ENCODE measurements at places on chromosomes 3 and 15.

DNA sequence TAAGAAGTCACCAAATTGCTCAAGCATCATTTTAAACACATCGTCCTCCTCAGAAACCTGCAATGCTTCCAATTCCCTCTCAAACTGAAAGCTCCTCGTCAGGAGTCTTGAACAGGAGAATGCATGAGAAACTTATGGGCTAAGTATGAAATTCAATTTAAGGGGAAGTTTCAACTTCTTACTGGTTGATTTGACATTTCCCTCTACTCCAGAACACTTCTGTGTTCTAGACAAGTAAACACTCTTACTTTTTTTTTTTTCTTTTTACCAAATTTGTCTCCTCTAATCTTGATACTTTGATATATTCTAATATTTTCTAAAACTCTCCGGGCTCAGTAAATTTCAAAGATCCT, 181.7 kb downstream of the RSL24D1 start:
- no peak for DNase-seq

DNA sequence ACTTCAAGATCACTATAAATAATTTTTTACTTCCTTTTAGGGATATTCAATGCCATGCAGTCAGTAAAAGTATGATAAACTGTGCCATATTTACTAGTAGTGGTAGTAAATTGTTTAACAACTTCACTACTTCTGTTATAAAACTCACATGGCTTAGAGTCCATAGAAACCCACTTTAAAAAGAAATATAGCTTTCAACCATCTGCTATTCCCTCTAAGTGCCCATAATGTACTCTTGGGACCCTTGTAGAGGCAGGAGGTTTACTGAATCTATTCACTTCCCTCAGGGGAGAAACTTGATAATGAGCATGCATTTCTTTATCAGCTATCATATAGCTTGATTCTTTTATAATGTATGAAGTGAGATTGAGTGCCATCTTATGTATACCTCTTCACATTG, 1448.4 kb upstream of the ALCAM start:
- DNase-seq: no peak

- DNase-seq: peak; percentile 28
These were observed 152.2 kb downstream of the IGSF11 start for GRCh38 chr3:118882353-118882947.

GRCh38 chr15:25933456-25934158, 70.5 kb upstream of the ATP10A start:
- DNase-seq: peak; percentile 15

- no peak for DNase-seq
These were observed 558.8 kb upstream of the ADAMTS9 start for GRCh38 chr3:65246561-65246960.

- DNase-seq: no peak
These were observed 45.1 kb upstream of the RSL24D1 start for GRCh38 chr15:55241891-55242290.

- DNase-seq: no peak
These were observed 34.2 kb downstream of the EEFSEC start for GRCh38 chr3:128187495-128187894.

DNA sequence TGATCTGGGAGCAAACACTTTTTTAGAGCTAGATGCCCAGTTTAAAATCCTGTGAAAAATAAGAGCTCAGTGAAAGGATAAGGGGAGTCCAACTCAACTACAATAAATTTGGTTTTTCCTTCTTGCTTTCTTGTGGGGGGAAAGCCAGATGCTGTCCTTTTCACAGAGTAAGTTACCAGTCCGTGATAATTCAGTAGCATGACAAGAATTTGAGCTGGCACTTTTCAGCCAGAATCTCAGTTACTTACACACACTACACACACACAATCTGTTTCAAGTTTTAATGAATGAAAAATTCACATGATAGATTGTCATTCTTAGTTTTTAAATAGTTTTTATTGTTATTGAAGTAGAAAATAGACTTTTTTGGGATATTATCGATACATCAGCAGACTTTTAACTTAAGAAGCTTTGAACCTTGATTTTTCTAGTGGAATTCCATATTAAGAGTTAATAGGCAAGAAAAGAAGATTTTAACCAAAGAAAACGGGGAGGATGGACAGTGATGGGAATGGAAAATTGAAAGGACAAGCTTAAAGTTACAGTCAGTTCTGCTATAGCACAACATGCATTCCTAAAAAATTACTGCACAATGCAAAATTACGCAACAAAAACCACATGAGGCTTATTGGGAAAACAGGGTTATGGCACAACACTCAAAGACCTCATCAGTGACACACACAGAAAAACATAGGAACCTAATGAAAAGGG, 47.0 kb downstream of the PSMD6 start:
- no peak for DNase-seq

- no peak for DNase-seq
These were observed 558.5 kb upstream of the CFAP20DC start for GRCh38 chr3:59608356-59608755.

- DNase-seq: no peak
These were observed 23.3 kb upstream of the RASGRF1 start for GRCh38 chr15:79113831-79114230.

- no peak for DNase-seq
These were observed 37.9 kb downstream of the CLK3 start for GRCh38 chr15:74653426-74654102.

DNA sequence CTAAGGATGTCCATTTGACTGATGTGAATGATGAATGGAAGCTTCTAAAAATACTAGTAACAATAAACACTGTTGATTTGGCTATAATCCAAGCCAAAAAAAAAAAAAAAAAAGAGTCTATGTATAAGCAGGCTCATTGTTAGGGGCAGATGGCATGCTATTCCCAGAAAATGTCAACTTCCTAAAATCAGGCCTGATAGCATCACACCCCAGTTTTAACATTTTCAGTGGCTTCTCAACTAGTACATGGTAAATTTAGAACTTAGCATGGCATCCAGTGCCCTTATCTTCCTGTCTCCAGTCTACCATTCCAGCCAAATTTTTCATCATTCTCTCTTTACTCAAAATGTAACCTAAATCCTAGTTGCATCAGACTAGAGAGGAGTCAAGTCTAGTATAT, 288.2 kb upstream of the ZNF385D start:
- no peak for DNase-seq

- no peak for DNase-seq
These were observed 374.1 kb downstream of the EFHB start for GRCh38 chr3:19559724-19560442.

- DNase-seq: no peak
These were observed 70.4 kb upstream of the SLC7A14 start for GRCh38 chr3:170656284-170656683.

- no peak for DNase-seq
These were observed 720.1 kb downstream of the GBE1 start for GRCh38 chr3:81041331-81041730.

- DNase-seq: no peak
These were observed 78.8 kb upstream of the SLC6A6 start for GRCh38 chr3:14323401-14324223.

GRCh38 chr15:31554261-31554660, 227.6 kb downstream of the KLF13 start:
- no peak for DNase-seq

GRCh38 chr3:42063888-42064287, 27.3 kb upstream of the TRAK1 start:
- no peak for DNase-seq

DNA sequence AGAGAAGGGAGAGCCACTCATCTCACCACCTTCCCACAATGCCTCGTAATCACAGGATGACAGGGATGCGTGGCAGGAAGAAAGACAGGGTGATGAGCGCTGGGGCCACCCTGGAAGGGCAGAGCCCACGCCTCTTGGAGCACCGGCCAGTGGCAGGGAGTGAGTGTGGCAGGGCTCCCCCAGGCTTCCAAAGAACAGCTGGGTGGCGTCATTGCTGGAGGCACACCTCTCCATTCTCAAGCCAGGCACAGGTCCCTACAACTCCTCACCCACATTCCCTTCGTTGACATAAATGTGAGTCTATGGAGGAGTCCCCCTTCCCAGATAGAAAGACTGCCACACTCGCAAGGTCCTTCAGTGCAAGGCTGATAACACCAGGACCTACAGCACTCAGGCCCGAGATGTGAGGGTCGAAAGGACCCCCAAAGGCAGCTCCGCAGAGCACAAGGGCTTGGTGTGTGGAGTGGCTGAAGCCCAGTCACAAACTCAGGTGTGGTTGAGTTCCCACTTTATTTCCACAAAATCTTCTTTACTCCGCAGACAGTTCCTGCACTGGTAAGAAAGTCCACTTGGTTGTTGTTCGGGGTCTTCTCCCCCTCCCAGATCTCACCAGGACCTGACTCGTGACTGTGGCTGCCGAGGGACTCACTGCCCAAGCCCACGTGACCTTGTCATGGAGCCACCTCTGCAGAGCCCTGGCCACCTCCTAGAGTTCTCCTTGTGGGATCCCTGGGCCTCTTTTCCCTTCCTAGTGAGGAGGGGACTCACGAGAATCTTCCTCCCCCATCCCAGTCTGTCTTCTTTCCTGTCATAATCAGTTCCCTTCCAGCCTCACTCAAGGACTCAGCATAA, 22.4 kb upstream of the CORO2B start:
- no peak for DNase-seq

DNA sequence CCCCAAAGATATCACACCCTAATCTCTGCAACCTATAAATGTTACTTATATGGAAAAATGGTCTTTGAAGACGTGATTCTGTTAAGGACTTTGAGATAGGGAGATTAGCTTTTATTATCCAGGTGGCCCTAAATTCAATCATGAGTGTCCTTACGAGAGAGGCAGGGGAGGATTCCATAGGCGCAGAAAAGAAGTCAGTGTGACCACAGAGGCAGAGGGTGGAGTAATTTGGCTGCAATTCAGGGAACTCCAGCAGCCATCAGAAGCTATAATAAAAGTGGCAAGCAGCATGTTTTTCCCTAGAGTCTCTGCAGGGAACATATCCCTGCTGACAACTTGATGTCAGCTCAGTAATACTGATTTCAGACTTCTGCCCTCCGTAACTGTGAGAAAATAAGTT, 315.2 kb upstream of the ROBO2 start:
- no peak for DNase-seq

- no peak for DNase-seq
These were observed 63.7 kb downstream of the SEMA6D start for GRCh38 chr15:47780971-47781370.

DNA sequence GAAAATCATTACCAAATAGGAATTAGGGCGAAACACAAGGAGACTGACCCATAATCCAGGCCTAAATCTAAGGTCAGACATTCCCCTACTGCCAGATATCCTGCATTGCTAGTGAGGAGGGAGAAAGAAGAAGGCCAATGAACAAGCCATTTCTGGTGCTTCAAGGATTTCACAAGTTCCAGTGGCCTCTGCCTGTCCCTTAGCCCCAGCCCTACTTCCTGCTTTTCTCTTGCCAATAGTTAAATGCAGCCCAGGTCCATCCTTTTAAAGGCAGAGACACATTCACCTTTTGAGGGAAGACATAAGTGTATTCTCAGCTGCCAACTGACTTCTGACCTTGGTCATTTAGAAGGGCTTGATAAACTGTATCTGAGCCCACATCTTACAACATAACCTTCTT, 135.8 kb downstream of the ZNF621 start:
- no peak for DNase-seq

DNA sequence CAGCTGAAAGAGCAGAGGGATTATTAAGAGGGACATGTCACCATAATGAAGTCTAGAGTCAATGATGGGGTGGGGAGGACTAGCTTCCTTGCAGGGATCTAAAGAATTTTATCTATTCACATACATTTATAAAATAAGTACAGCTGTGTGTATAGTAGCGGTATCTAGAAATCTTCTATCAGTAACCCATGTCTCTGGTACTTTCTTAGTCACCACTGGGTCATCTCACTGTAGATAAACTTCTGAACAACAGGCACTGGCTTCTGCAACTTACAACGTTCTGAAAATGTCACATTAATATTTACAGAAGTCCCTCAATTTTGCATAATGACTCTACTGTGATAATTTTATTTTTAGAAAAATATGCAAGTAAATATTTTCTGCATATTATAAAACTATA, 401.7 kb downstream of the TBC1D5 start:
- DNase-seq: no peak

- DNase-seq: no peak
These were observed 155.4 kb downstream of the PPM1L start for GRCh38 chr3:160911411-160911810.

GRCh38 chr15:31089368-31090047, 12.0 kb downstream of the TRPM1 start:
- DNase-seq: no peak

GRCh38 chr3:195394024-195394423, 48.8 kb downstream of the ACAP2 start:
- DNase-seq: no peak

DNA sequence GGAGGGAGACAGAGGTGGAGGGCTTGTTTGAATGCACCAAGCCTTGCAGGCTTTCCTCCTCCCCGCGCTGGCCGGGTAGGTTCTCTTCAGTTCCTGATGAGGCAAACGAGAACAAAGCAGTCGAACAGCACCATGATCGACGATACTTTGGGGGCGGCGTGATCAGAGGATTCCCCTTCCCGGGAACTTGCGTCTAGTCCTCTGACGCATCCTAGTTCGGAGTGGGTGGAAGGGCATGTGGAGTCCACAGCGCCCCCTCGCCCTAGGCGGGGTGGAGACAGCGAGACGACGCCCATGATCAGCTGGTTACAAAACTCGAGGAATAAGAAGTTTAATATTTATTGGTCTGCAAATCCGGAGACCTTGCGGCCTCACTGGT, 452 bp upstream of the SV2B start:
- peak; percentile 20 for DNase-seq

GRCh38 chr15:65769482-65769881, 22.6 kb downstream of the DENND4A start:
- no peak for DNase-seq

DNA sequence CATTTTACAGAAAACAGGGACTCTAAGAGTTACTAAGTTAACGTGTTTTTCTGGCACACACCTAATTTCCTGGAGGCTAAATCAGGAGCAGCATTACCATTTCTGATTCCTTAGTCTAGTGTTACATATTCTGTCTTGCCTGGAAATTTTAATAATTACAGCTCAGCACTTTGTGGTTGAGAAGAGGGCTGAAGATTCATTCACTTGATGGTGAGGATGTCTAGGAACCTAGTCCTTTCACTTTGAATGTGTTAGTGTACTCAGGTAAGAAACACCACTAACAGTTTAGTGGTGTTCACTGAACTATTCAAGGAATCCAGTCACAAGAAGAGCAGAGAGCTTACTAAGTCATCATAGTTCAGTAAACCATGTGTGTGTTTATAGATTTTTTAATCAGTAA, 102.8 kb downstream of the STT3B start:
- no peak for DNase-seq

GRCh38 chr15:89673165-89673512, 6.0 kb downstream of the PLIN1 start:
- DNase-seq: no peak

GRCh38 chr3:17840651-17841050, 98.2 kb upstream of the TBC1D5 start:
- DNase-seq: no peak

GRCh38 chr3:120424976-120425570, 25.7 kb downstream of the FSTL1 start:
- no peak for DNase-seq

All from stimulated activated CD4-positive, alpha-beta T cell treated with anti-CD3 and anti-CD28 coated beads, TNF-alpha, amount 100 ng/mL, for 48 hours (primary cell).